ENCODE measurements at places on chromosomes 7 and 10. TPM values are rescaled to one million over a fixed set of nuclear protein-coding genes. Genes with fewer than 3 reads are reported as not detected.

DNA sequence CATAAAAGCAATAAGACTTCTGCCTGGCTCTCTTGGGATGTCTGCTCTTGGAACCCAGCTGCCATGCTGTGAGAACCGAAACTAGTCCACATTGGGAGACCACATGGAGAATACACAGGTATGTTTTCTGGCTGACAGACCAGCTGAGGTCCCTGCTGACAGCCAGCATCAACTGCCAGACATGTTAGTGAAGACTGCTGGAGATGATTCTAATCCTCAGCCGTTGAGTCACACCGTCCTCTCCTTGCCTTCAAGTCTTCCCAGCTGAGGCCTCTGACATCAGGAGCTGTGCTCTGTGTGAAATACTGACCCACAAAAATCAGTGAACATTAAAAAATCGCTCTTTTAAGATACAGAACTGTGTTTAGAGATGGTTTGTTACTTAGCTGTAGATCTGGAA is 36.9 kb upstream of the AGR2 start:
- DNase-seq: no peak
- peaks cover 7% of the 10 kb centered on the region for H3K27me3 ChIP-seq
- H3K36me3 ChIP-seq: no peaks in the 10 kb centered on the region
- H3K27ac ChIP-seq: no peak overlapping the region
- H3K4me1 ChIP-seq: no peaks in the 10 kb centered on the region

Gene FAM24B
- 12.8 TPM for total RNA-seq

Gene AMZ1
- total RNA-seq: not detected

Gene SMKR1
- 6.1 TPM for total RNA-seq

DNA sequence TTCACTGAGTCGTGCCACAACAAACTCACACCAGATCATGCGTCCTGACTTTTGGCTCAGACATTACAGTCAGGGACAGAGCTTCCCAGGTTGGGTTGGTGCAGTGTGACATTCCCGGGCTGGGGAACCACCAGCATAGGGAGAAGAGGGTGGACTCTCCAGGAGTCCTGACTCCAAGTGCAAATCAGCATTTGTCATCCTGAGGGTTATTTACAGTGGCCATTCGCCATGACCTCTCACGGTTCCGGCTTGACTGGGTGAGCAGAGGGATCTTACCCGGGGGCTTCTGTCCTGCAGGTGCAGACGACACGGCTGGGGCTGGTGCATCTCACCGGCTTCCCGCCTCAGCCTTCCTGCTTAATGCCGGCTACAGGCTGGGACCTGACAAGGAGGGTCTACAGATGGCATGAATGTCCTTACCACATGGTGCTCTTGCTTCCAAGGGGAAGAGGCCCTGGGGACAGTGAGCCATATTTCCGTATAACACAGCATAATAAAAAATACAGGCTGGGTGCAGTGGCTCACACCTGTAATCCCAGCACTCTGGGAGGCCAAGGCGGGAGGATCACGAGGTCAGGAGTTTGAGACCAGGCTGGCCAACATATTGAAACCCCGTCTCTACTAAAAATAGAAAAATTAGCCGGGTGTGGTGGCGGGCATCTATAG is 12.5 kb upstream of the INTS1 start:
- peaks cover 17% of the 10 kb centered on the region for H3K4me1 ChIP-seq
- no peak overlapping the region for H3K4me3 ChIP-seq
- no peak for DNase-seq
- no peak overlapping the region for H3K27ac ChIP-seq

- H3K27me3 ChIP-seq: peaks cover 88% of the 10 kb centered on the region
- peak overlapping the region; percentile 71 for H3K4me3 ChIP-seq
- H3K36me3 ChIP-seq: no peaks in the 10 kb centered on the region
Observed at GRCh38 chr7:156999958-157000726, 10.3 kb downstream of the MNX1 start.

Gene TSPAN12
- not detected for total RNA-seq

Gene ETV1
- total RNA-seq: 0.10 TPM

- H3K36me3 ChIP-seq: no peaks in the 10 kb centered on the region
- H3K27ac ChIP-seq: peak overlapping the region; percentile 51
- DNase-seq: no peak
- H3K4me3 ChIP-seq: peak overlapping the region; percentile 66
- H3K27me3 ChIP-seq: no peaks in the 10 kb centered on the region
- H3K4me1 ChIP-seq: no peaks in the 10 kb centered on the region
Observed at GRCh38 chr7:142529591-142529990, 219.7 kb upstream of the PRSS1 start.

Gene CCL26
- not detected for total RNA-seq

DNA sequence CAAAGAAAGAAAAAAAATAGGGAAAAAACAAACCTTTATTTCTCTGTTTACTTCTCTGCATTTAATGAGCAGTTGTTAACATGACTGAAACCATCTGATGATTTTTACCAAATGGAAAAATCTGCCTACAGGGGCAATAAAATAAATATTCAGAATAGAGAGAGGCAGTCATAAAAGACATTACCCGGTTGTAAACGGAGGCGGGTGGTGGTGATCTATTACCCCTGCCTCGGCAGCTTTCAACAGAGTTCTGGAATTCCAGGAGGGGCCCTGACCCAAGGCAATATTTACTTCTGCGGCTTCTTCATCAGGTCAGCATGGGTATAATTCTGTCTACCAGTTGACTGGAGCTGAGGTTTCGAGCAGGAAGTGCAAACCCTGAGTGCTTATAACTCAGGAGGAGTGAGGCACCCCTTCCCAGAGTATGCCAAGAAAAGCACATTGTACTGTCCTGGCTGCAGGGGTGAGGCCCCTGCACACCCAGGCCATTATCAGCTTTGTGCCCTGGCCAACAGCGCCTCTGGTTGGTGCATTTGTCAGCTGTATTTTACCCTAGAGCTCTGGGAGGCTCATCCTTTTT is 8.2 kb upstream of the CXCL12 start:
- H3K27ac ChIP-seq: no peak overlapping the region
- no peaks in the 10 kb centered on the region for H3K4me1 ChIP-seq
- DNase-seq: no peak
- H3K27me3 ChIP-seq: peaks cover 18% of the 10 kb centered on the region
- no peak overlapping the region for H3K4me3 ChIP-seq

Gene CYP2W1
- total RNA-seq: not detected

Gene GJC3
- total RNA-seq: 1.2 TPM

DNA sequence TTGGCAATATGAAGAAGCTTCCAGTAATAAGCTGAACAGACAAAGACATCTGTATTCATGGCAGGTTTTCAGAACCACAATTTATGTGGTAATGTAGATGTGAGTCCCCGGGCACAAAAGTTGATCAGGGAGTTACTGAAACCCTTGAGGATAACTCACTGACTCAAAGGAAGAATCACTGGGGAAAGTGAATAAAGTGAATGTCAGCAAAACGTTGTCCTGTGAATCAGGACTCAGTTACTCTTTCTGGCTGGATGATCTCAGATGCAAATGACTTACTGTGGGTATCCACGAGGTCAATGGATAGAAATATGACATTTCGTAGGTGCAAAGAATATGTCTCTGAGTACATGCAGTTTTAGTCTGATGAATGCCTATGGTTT is 172.8 kb upstream of the CTBP2 start:
- H3K36me3 ChIP-seq: no peaks in the 10 kb centered on the region
- no peak overlapping the region for H3K4me3 ChIP-seq
- H3K27me3 ChIP-seq: peaks cover 3% of the 10 kb centered on the region
- no peak overlapping the region for H3K27ac ChIP-seq
- H3K4me1 ChIP-seq: no peaks in the 10 kb centered on the region

Gene GSTO2
- 2.5 TPM for total RNA-seq

- no peak overlapping the region for H3K4me3 ChIP-seq
- H3K36me3 ChIP-seq: no peaks in the 10 kb centered on the region
- no peak overlapping the region for H3K27ac ChIP-seq
Observed at GRCh38 chr7:114657279-114657678, 242.7 kb downstream of the FOXP2 start.

DNA sequence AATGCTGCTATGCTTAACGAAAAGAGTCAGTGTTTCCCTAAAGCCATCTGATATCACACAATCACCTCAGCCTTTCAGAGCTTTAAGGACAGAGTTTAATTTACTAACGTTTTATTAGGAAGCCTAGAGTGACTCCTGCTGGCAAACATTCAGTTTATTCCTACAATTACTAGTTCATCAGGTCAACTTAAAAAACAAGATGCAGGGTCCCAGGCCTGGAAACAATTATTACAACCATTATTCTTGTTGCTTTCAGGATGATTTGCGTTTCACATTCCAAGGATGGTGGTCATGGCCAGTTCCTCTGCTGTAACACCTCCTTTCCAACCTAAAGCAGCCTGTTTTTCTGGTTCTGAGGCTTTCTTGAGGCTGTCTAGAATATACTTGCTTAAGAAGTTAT is 1.5 kb upstream of the FAM53B start:
- H3K27ac ChIP-seq: no peak overlapping the region
- no peak overlapping the region for H3K4me3 ChIP-seq
- no peak for DNase-seq
- peaks cover 5% of the 10 kb centered on the region for H3K27me3 ChIP-seq
- H3K36me3 ChIP-seq: no peaks in the 10 kb centered on the region

Gene TBXAS1
- total RNA-seq: 1.8 TPM

DNA sequence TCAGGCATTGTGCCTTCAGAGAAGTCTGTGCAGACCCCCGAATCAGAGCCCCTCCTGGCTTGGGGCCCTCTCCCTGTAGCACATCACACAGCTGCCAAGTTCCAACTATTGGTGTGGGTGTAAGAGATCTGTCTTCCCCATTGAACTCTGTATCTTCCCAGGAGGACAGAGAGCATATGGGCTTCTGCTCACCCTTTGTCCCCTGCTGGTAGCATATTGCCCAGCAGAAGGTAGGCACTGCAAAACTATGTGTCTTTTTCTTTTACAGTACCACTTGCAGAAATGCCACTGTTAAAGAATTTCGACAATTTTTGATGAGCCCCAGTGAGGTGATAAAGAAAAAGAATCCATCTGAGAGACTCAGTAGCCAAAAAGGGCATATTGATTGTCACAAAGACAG is 59.6 kb downstream of the NPY start:
- no peak overlapping the region for H3K4me3 ChIP-seq
- H3K4me1 ChIP-seq: no peaks in the 10 kb centered on the region
- no peaks in the 10 kb centered on the region for H3K27me3 ChIP-seq

Gene MLXIPL
- not detected for total RNA-seq

GRCh38 chr10:16816171-16816570 is 1.1 kb downstream of the RSU1 start:
- peak overlapping the region; percentile 79 for H3K27ac ChIP-seq
- DNase-seq: no peak
- peaks cover 21% of the 10 kb centered on the region for H3K36me3 ChIP-seq
- H3K4me1 ChIP-seq: peaks cover 32% of the 10 kb centered on the region
- H3K27me3 ChIP-seq: peaks cover 4% of the 10 kb centered on the region
- H3K4me3 ChIP-seq: peak overlapping the region; percentile 92

Gene SEMA3D
- total RNA-seq: not detected

GRCh38 chr10:61758433-61758832 is 95.7 kb downstream of the CABCOCO1 start:
- no peaks in the 10 kb centered on the region for H3K27me3 ChIP-seq
- H3K4me1 ChIP-seq: peaks cover 8% of the 10 kb centered on the region
- no peak overlapping the region for H3K27ac ChIP-seq
- no peak for DNase-seq
- no peak overlapping the region for H3K4me3 ChIP-seq

Gene FXYD4
- not detected for total RNA-seq

GRCh38 chr10:89679986-89680385 is 21.4 kb upstream of the KIF20B start:
- H3K27me3 ChIP-seq: peaks cover 41% of the 10 kb centered on the region
- no peak for DNase-seq
- H3K4me1 ChIP-seq: no peaks in the 10 kb centered on the region
- H3K27ac ChIP-seq: no peak overlapping the region

Gene MYH16
- not detected for total RNA-seq

Gene PNLIP
- not detected for total RNA-seq

Gene AEBP1
- total RNA-seq: 38.3 TPM

- DNase-seq: no peak
- peaks cover 9% of the 10 kb centered on the region for H3K27me3 ChIP-seq
- H3K36me3 ChIP-seq: no peaks in the 10 kb centered on the region
Observed at GRCh38 chr7:25911738-25912607, 240.0 kb upstream of the NFE2L3 start.

Gene EN2
- total RNA-seq: not detected

DNA sequence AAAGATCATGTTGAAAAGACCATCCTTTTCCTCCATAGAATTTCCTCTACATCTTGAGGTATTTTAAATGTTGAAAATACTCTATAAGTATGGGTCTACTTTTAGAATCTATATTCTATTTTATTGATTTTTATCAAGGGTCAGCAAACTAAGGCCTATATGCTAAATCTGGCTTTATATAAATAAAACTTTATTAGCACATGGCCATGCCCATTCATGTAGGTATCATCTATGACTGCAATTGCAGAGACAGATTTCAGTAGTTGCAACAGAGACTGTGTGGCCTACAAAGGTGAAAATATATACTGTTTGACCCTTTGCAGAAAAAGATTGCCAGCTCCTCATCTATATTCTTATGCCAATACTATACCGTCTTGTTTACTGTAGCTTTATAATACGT is 72.7 kb downstream of the TAX1BP1 start:
- no peaks in the 10 kb centered on the region for H3K27me3 ChIP-seq
- H3K4me3 ChIP-seq: no peak overlapping the region
- no peak overlapping the region for H3K27ac ChIP-seq

GRCh38 chr10:52111101-52111891 is 202.8 kb upstream of the DKK1 start:
- H3K4me3 ChIP-seq: no peak overlapping the region
- H3K36me3 ChIP-seq: no peaks in the 10 kb centered on the region
- no peaks in the 10 kb centered on the region for H3K4me1 ChIP-seq

Measured in activated naive CD8-positive, alpha-beta T cell treated with anti-CD3 and anti-CD28 coated beads for 36 hours (primary cell).